ENCODE measurements at places on chromosomes 6 and 20.
A peak's percentile ranks its signal among the peaks of the same experiment; 100 is the strongest.

DNA sequence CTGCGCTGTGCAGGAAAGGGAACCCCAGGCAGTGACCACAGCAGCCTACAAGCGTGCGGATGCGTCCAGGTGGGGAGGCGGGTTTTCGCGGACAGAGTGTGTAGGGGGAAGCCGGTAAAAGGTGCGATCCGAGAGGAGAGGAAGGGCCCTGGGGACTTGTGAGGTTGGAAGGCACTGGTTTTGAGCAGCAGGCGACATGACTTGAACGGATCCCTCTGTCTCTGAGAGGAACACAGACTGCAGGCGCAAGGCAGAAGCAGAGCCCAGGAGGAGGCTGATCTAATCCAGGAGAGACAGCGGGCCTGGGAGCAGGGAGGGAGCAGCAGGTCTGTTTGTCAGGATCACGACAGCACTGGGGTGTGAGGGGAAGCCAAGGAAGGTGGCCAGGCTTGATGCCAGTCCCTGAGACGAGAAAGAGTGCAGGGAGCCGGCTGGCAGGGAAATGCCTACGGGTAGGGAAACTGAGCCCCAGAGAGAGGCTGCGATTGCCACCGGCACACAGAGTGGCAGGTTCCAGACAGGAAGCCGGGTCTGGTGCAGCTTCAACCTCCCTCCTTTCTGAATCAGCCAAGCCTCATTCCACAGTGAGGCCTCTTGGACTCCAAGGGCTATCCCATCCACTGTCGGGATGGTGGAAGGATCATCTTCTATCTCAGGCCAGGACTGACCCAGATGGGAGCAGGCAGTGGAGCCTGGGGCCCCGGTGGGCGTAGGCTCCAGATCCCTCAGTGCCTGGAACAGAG lies 57.1 kb downstream of the HNF4A start:
- DNase-seq = no peak

DNA sequence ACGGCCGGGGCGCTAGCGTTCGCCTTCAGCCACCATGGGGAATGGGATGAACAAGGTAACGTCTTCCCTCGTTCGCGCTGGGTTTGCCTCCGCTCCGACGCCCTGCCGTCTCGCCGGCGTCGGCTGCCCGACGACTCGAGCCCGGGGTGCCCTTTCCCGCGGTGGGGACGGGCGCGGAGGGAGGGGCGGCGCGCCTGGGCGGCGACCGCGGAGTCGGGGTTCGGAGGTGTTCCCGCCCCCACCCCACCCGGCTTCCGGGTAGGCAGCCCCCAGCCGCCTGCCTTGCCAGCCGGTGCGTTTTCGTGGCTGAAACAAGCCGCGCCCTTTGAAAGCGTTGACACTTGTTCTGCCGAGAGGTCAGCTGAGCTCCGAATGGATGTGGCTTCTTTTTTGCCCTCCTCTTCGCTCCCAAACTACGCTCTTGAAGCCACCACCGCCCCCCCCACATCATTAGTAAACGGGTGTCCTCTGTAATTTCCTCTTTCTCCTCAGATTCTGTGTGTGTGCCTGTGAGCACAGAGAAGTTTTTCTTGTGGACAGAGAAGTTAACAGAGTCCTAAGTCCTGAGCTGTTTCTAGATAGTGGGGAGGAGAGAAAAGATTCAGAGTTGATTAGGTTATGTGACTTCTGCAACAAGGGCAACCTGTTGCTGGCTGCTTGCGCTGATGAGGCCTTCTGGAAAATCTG lies 362 bp downstream of the DUSP22 start:
- DNase-seq = peak; percentile 60

DNA sequence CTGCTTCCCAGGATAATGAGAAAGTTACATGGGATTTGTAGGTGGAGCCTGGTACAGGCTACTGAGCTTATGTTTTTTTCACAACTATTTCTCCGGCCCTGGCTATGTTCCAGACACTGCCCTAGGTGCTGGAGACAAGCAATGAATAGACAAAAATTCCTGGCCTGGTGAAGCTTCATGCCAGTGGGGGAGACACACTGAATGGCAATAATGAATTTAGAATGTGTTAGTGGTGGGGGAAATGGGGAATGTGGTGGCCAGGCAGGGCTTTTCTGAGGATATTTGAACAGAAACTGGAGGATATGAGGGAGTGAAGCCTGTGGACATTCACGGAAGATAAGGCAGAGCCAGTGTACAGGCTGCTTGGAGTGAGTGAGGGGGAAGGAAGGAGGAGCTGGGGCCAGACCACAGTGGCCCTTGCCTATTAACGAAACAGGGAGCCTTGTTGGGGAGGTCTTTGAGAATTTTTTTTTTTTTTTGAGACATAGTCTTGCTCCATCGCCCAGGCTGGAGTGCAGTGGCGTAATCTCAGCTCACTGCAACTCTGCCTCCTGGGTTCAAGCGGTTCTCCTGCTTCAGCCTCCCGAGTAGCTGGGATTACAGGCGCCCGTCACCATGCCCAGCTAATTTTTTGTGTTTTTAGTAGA lies 6.6 kb downstream of the FOXS1 start:
- no peak for DNase-seq

- no peak for DNase-seq
Measured at GRCh38 chr20:47020231-47020630, 125.6 kb downstream of the EYA2 start.

- DNase-seq = no peak
Measured at GRCh38 chr6:139586273-139586672, 211.8 kb upstream of the CITED2 start.

DNA sequence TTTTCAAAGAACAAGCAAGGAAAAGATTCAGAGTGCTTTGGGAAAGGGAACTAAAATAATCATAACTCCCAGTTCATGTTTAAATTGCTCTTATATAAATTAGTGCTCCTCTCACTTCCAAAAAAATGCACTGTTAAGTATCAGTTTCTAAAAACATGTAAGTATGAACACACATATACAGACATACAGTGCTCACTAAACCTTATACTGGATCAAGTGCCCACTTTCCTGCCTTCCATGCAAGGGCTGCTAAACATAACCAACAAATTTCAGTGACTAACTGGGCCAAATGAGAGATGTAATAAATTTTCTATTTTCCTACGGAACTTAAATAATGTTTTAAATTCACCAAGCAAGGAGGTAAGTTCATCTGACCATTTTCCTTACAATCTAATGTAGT lies 6.4 kb downstream of the TFAP2A start:
- no peak for DNase-seq

DNA sequence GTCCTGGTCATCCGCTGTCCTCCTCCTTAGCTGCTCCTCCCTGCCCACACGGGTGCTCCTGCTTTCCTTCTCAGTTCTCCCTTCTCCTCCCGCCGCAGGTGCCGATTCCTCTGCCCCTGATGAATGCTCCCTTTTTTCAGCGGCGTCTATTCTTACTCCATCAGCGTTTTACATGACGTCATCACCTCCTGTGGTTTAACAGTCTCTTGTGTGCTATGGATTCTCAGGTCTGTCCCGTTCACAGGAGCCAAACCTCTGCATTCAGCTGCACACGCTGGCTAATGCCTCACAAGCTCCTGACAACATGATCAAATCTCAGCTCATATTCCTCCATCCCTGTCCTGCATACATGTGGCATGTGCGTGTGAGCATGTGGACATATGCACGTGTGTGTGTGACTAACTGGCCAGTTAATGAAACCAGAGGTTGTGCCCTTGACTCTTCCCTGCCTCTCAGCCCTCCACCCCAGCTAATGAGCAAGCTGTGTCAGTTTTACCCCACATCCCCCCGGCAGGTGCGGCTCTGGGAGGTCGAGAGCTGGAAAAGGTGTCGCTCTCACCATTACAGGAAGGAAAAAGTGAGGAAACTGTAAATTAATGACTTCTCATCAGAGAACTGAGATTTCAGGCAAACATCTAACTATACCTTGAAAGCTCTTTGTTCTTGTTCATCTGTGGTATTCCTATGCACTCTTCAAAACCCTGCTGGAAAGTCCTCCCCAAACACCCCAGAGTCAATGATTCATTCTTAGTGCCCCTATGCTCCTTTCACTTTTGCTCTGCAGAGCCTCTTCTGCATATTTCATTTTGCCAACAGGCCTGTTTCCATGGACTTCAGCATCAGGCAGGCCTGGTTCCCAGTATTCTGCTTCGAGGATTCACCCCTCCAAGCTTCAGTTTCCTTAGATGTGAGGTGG lies 163.1 kb downstream of the TTLL2 start:
- DNase-seq = no peak

GRCh38 chr6:26329763-26330511 lies 35.1 kb upstream of the BTN3A2 start:
- DNase-seq = no peak
